ENCODE measurements at places on chromosomes 16 and 17.
A peak's percentile ranks its signal among the peaks of the same experiment; 100 is the strongest.

DNA sequence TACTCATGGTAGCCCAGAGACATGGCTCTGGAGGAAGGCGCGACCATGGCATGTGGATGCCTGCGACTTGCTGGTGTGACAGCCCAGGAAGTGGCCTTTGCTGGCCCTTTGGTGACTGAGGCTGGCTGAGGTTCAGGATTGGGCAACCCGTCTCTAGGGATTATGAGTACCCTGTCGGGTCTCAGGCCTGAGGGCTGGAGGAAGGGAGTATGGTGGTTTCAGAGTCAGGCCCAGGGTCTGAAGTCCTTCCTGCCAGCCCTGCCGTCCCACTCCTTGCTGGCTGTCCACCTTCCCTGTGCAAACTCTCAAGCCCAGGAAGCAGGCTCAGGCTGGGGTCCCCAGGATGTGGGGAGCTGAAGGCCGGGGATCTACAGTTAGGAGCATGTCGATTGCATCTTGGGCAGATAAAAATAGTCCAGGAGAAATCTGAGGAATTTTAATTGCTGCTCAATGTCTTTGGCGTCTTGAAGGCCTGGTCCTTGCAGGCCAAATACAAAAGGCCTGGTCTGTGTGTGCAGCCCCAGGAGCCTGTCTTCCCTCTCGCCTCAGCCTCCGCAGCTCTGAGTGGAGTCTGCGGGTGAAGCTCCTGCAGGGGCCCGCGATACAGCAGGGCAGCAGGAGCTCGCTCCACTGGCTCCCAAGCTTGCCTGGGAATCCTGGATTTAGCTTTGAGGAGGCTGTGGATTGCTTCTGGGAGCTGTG lies 52.5 kb downstream of the NKD1 start:
- DNase-seq: no peak

GRCh38 chr16:8818504-8819270 lies 21.0 kb downstream of the PMM2 start:
- DNase-seq: no peak

- peak; percentile 28 for DNase-seq
These were observed 10.6 kb upstream of the ENGASE start for GRCh38 chr17:79064026-79064425.

GRCh38 chr17:57667461-57667923 lies 77.6 kb downstream of the CCDC182 start:
- DNase-seq: no peak

GRCh38 chr17:31583772-31584356 lies 192.4 kb downstream of the RAB11FIP4 start:
- DNase-seq: no peak

GRCh38 chr17:60098578-60098977 lies 19.9 kb upstream of the HEATR6 start:
- no peak for DNase-seq

- DNase-seq: no peak
These were observed 10.6 kb downstream of the ICAM2 start for GRCh38 chr17:64009571-64010402.

- DNase-seq: no peak
These were observed 11.0 kb downstream of the HEXIM2 start for GRCh38 chr17:45172541-45173286.

DNA sequence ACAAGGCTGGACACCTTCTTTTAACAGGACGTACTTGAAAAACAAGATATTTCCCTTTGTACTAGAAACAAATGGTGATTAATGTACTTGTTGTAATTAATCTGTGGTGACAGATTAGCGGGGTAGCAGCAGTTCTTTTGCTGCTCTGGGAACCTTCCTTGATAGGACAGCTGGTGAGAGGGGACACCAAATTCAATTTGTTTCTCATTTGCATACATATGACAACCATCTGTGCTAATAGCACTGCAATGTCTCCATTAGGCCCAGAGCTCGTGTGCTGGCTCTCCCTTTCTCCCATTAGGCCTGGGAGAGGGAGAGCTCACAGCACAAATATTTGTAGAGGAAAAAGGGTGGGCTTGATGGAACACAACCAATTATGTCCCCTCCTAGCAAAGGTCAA lies 221.0 kb upstream of the HS3ST3A1 start:
- DNase-seq: peak; percentile 78

DNA sequence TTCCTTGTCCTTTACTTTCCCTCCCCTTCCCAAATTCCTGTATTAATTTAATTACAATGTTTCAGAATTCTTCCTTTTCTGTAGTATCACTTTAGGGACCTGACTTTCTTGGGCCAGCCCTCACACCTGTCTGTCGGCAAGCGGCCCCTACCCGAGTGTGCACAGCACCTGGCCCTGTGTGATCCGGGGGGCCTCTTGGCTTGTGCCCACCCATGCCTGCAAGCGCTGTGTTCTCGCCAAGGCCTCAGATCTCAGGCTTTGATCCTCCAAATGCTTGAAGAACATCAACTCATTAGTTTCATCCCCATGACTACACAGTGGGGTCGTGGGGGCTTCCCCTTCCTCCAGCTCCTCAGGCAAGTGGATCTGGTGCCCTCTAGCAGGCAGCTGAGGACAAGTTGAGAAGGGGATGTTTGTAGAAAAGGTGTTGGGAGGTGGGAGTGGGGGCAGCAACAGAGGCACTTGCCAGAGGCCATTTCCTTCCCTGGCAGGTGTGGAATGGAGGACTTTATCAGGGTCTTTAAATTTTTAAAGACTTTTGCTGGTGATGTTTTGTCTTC lies 15.7 kb upstream of the CDH3 start:
- DNase-seq: no peak

DNA sequence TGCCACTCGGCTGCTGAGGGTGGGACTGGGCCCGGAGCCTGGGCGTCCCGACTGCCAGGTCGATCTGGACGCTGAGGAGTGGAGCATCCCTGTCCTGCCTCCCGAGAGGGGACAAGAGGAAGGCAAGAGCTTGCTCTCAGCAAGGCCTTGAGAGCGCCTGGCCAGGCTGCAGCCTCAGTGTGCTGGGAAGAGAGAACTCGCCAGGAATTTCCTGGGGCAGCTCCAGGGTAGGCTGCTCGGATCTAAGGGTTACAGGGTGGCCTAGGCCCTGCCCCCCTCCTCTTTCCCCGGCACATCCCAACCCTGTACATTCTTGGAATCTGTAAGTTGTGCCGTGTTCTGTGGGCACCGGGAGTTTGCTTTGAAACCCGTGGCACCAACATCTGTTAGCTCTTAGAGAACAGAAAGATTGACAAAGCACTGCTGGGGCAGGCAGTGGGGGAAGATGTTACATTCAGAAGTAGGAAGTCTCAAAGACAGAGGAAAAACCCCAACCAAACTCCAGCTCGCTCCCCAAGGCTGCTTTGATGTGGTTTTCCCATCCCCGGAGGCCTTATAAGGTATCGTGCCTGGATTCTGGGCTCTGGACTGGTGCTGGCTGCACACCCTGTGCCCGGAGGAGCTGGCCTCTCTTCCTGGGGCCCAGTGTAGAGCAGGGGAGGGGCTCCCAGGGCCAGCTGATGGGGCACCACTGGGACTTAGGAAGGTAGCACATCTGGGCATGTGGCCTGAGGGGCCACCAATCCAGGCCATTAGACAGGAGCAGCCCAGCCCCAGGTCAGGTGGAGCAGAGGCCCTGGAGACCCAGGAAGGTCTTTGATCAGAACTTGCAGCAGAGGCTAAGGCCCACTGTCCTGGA lies 55.2 kb downstream of the NKD1 start:
- no peak for DNase-seq

GRCh38 chr17:78925234-78925633 lies at the start of gene TIMP2:
Gene TIMP2, minus strand, starts transcription at chr17:78925387. Its CDS starts 299 bp downstream, at chr17:78925088.
- peak; percentile 81 for DNase-seq

GRCh38 chr17:4839221-4839620 lies 6.1 kb downstream of the MINK1 start:
- DNase-seq: no peak

- DNase-seq: no peak
These were observed 944.0 kb downstream of the KCNJ2 start for GRCh38 chr17:71113347-71113746.

- no peak for DNase-seq
These were observed 186.0 kb upstream of the ZFHX3 start for GRCh38 chr16:73233846-73234424.

DNA sequence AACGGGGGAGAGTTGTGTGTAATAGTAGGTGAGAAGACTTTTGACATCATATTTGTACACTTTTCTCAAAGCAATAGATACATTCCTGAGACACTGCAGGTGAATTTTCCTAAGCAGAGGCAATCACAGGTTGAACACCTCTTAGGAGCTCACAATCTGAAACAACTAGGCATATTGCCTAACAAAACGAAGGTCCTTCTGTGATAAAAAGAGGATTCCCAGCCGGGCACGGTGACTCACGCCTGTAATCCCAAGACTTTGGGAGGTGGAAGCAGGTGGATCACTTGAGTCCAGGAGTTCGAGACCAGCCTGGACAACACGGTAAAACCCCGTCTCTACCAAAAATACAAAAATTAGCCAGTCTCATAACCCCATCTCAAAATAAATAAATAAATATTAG lies 17.4 kb downstream of the NXN start:
- no peak for DNase-seq

- no peak for DNase-seq
These were observed 17.3 kb downstream of the ATP6V0D1 start for GRCh38 chr16:67463691-67464090.

DNA sequence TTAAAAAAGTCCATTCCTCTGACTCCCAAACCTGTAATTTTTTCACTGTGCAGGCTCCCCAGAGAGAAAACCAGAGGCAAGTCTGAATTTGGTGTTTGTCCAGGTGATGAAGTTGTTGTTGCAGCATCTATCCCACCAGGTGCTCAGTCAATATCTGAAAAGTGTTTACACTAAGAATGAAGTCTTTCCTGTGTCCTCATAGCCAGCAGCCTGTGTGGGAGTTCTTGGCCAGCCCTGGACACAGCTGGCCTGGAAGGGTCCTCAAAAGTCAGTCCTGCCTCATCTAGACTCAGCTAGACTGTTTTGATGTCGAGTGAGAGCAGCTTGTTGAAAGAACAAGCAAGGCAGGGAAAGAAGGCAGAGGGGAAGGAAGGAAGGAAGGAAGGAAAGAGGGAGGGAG lies 3.3 kb upstream of the PMP22 start:
- DNase-seq: no peak

DNA sequence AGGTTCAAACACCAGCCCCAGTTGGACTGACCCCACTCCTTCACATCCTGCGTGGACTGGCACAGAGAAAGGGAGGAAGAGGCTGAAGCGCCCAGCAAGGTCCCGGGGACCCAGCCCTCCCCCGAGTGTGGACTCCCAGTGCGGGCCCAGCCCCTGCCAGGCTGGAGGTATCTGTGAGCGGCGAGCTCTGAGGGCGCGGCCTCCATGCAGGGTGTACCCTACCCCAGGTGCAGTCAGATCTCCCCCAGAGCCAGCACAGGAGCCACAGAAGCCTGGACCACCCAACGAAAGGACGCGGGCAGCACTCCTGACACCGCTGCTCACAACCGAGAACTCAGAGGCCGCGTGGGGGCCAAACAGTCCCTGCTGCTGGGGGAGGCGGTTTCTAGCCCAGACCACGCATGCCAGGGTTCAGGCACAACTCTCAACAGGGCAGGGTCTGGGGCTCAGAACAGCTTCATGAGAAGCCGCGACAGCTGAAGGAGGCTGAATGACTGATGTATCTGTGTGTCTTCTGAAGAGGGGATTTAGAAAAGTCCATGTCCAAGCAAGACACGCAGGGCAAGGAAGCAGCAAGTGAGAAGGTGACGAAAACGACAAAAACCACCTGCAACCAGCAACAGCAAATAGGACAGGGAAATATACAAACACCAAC lies 8.5 kb downstream of the SLC38A10 start:
- DNase-seq: no peak

DNA sequence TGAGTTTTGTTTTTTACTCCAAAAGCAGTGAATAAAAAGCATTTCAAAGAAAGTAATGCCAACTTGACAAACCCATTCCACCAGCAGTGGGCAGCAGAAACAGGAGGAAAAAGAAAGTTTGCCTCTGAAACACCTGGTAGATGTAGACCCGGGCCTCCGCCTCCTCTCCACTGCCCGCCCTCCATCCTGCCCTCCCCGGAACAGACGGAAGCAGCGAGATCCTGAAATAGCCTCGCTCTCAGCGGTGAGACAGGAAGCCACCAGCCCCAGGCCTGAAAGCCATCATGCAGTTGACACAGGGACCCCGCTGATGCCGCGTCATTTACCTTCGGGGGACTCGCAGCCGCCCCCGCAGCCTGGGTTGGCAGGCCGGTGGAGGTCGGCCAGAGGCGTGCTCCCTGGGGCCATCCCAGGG lies 67.8 kb downstream of the C16orf78 start:
- DNase-seq: peak; percentile 90

GRCh38 chr17:68462381-68463210 lies 5.3 kb upstream of the WIPI1 start:
- peak; percentile 85 for DNase-seq

GRCh38 chr17:14750866-14751265 lies 450.0 kb downstream of the HS3ST3B1 start:
- no peak for DNase-seq

DNA sequence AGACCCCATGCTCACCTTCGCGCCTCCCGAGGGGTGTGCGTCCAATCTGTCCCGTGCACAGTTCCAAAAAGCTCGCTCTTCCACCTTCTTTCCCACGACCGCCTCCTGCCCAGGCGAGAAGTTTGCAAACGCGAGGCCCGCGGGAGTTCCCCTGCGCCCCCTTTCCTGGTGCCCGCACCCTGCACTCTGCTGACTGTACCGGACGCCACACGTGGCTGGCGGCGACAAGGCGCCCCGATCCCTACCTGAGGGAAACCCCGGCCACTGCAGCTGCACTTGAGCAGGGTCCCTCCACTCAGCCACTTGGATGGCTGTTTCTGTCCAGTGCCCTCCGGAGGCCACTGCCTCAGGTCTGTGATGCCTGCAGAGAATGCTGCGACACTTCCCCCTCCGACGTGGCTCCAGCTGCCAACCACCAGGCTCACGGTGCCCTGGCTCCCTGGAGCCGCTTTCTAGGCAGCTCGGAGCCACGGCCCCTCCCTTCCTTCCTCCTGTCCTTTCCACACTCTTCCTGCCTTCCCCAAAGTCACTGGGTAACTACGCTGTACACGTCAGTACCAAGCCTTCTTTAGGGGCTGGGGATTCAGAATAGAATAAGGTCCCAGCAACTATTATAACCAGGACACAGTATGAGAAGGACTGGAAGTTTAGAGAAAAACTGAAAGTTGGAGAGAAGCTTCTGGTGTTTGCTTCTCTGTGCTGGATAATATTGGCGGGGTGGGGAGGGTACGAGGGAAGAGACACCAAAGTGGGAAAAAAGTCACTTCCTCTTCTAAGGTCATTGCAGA lies at the start of gene MLKL:
Gene MLKL (minus strand): TSS at position 425 of the 788 bp plus-strand sequence. CDS start 5,105 bp downstream, outside the sequence.
- DNase-seq: peak; percentile 67

DNA sequence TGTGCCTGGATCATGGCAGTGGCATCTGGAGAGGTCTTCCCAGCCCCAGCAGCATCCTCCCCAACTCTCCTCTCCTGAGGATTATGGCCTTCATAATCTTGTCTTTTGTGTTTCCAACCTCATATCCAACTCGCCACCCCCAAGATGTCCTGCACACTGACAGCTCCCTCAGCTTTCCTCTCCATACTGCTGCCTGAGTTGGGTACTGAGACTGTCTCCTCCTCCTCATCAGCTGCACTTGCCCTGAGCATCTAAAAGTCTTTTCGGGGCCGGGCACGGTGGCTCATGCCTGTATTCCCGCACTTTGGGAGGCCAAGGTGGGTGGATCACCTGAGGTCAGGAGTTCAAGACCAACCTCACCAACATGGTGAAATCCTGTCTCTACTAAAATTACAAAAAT lies 2.0 kb downstream of the CD300LB start:
- no peak for DNase-seq

GRCh38 chr16:52611817-52612673 lies 65.1 kb upstream of the TOX3 start:
- no peak for DNase-seq

All from NCI-H524 (cell line).